NCI-H2081 treated with DMSO at 0.1 percent for 48 hours (cell line): ENCODE measurements at places on chromosomes 4 and X.

DNA sequence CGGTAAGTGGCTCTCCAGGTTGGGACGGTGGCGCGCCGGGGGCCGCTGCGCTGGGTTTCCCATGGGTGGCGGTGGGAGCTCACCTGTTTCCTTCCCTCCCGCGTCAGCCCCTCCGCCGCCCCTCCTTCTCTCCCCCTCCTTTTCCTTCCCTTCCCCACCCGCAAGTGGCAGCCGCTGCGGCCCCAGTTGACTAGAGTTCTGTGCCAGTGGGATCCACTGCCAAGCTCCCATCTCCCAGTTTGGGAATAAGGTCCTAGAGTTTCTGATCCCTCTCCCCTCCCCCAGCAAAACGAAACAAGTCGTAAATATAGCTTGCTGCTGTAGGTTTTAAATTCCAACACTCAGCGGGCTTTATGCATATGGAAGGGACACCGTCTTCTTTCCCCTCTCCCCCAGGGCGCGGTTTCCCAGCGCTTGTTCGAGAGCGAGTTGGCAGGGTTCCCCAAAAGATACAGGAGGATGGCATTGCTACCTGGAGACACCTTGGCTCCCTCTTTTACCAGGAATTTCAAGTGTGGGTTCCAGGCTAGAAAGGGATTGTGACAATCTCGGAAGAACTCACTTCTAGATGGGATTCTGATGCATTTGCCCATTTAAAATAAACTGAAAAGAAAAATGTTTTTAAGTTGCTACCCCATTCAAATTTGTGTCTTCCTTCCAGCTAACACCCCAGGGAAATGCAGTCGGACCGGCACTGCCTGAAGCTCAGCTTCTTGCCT, 1.2 kb downstream of the TLL1 start:
- DNase-seq = no peak

GRCh38 chr4:42399393-42399792, 2.1 kb downstream of the SHISA3 start:
- no peak for DNase-seq

GRCh38 chr4:77188498-77189220, 31.7 kb downstream of the CCNG2 start:
- no peak for DNase-seq

DNA sequence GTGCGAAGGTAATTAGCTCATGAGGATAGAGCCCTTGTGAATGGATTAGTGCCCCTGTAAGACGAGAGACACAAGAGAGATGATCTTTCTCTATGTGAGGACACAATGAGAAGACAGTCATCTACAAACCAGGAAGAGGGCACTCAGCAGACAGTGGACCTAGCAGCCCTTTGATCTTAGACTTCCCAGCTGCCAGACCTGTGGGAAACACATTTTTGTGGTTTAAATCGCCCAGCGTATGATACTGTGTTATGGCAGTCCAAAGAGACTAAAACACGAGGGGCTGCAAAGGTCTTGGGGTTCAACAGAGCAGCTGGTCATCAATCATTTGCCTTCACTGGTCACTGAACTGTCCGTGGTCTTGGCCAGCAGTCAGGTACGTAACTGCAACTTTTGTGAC, 9.2 kb upstream of the SYNPO2 start:
- no peak for DNase-seq

DNA sequence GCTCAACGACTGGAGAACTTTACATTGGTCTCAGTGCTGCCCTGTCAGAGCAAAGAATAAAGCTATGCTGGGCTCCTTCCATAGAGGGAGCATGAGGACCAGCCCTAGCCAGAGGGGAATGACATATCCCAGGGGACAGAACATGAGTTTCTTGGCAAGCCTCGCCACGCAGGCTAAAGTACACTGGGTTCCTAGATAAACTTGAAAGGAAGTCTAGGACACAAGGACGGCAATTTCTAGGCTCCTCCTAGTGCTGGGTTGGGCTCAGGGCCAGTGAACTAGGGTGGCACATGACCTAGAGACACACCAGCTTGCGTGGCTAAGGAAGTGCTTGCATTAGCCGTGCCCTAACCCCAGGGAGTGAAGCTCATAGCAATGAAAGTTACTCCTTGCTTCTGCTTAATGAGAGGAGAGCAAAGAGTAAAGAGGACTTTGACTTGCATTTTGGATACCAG, 141.0 kb downstream of the MAB21L2 start:
- no peak for DNase-seq

- DNase-seq = no peak
Observed at GRCh38 chr4:1192091-1192492, 19.7 kb upstream of the SPON2 start.

GRCh38 chr4:147482281-147482680, 1.4 kb downstream of the EDNRA start:
- no peak for DNase-seq

- DNase-seq = no peak
Observed at GRCh38 chr4:15004739-15005301, 2.5 kb downstream of the CPEB2 start.
